ENCODE measurements at places on chromosomes 2 and 18. TPM values are rescaled to one million over a fixed set of nuclear protein-coding genes. Genes with fewer than 3 reads are reported as not detected.
A peak's percentile ranks its signal among the peaks of the same experiment; 100 is the strongest.

The REG1B gene
- total RNA-seq = not detected

The RGPD4 gene
- total RNA-seq = not detected

The CRYGD gene
- not detected for total RNA-seq

The SYT4 gene
- total RNA-seq = not detected

The CASP10 gene
- total RNA-seq = 0.48 TPM

The LHCGR gene
- total RNA-seq = not detected

The SLC9A4 gene
- total RNA-seq = 0.42 TPM

The PTPRN gene
- 0.68 TPM for total RNA-seq

The HOXD8 gene
- total RNA-seq = 0.88 TPM

The POMC gene
- total RNA-seq = not detected

The GPR55 gene
- total RNA-seq = 0.03 TPM

GRCh38 chr2:11942178-11942569, 195.7 kb downstream of the LPIN1 start:
- DNase-seq = no peak

DNA sequence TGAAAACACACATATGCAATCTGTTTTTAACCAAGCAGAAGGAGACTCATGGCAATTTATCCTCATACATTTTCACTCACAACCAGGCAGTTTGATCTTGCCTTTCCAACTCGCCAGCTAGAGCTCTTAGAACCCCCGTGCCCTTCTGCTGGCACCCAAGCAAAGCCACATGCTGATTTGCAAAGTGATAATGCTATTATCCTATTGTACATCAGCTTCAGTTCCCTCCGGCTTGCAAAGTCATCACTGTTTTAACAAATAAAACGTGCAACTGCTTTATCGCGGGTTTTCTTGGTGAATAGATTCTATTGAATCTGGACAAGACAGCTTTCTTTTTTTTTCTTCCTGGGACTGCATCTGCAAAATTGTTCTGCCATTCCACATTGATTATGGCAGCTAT, 314.6 kb downstream of the LNPK start:
- DNase-seq = no peak

DNA sequence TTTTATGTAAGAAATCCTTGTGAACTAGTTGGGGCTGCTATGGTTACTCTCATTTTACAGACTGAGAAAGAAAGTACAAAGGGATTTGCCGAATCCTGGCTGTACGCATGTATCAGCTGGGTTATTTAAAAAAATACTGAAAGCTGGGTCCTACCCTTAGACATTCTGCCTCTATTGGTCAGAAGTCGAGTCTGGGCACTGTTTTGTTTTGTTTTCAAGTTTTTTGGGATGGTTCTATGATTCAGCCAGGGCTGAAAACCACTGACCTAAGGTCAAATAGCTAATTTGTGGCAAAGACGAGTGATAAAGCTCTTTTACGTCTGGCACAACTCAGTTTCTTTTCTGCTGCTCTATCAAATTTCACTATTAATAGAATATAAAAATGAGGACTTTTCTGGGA, 5.9 kb upstream of the SLC8A1 start:
- DNase-seq = peak; percentile 72

GRCh38 chr2:152186262-152186661, 10.7 kb upstream of the STAM2 start:
- no peak for DNase-seq

GRCh38 chr18:6719910-6720683, 9.4 kb upstream of the ARHGAP28 start:
- DNase-seq = no peak

DNA sequence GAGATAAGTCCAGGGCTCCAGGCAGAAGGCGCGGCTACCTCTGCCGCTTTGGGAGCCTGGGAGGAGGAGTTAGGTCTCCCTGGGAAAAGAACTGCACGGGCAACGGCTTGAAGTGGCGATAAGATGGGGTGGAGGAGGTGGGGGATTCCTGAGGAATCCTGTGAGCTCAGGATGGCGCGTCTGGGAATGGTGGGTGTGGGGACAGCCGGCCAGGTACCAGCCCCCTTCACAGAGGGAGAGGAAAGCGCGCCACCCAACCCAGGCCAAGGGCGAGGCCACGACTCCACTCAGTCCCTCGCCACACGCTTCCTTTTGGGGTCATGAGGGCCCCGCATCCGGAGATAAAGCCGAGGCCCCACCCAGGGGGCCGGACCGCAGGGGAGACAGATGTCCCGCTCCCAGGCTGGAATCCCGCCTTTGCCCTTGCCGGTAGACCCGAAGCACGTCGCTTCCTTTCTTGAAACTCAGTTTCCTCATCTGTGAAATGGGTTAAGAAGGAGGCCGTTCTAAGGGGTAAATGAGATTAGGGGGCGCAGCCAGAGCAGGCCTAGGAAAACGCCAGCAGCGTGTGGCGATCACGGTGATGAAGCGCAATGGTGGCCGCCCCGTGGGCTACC, 1.7 kb upstream of the CTDSP1 start:
- DNase-seq = peak; percentile 70

DNA sequence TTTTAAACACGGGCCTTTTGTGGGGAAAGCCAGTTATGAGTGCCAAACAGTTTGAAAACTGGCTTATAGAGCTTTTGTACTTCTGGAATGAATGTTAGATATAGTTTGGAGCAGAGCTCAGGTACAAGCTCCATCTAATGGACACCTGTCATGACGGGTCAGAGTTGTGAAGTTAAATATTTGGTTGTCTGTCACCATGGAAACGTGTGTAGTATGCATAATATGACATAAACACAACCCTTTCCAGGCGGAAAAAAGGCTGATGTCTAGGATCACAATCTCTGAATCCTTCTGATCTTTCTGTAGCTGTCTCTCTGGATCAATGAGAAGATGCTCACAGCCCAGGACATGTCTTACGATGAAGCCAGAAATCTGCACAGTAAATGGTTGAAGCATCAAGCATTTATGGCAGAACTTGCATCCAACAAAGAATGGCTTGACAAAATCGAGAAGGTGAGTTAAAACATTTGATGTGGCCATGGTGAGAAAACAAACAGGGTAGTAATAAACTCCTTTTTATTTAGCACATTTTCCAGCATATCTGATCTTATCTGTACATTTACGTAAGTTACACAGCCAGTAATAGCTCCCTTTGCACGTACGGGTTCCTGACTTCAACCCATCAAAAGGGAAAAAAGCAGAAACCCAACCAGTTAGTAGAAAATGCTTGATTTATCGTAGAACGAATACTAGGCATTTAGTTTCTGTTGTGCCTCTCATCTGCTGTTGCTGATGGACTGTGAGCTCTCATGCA, 80.6 kb upstream of the EML6 start:
- no peak for DNase-seq

DNA sequence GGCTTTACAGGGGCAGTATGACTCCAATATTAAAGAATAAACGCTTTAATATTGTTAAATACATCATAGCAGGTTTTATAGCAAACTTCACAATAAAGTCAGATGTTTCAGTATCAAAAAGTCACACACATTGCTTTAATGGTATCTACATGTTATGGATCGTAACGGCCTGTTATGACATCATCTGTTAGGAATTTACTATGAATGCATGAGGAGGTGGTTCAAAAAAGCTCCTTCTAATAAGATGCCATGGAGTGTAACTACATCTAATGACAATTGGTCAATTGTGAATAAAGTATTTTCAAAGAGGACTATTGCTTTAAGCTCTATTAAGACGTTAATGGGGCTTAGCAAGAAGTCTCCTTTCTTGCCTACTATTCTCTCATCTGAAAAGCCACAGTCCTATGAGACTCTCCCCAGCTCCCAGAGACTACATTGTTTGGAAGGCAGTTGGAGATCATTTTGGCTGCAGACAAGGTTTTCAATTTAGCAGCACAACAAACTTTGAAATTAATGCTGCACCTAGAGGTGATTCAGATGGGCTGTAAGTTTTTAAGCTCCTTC, 300.7 kb upstream of the MEIS1 start:
- DNase-seq = no peak

DNA sequence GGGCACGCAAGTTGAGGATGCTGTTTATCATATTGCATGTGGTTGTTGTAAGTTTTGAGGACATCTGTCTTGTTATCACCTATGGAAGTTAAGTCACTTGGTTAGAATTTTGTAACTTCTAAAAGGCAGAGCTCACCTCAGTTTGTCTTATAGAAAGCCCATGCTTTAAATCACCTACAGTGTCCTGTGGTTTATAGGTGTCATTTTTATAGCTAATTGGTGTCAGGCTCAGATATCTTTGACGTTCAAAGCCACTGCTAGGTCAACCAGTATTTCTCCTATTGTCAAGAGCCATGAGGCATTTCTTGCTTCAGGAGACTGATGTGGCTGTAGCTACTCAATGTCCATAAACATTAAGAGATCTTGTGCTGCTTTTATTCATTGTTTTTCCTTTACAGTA, 16.8 kb downstream of the ZNF532 start:
- no peak for DNase-seq

DNA sequence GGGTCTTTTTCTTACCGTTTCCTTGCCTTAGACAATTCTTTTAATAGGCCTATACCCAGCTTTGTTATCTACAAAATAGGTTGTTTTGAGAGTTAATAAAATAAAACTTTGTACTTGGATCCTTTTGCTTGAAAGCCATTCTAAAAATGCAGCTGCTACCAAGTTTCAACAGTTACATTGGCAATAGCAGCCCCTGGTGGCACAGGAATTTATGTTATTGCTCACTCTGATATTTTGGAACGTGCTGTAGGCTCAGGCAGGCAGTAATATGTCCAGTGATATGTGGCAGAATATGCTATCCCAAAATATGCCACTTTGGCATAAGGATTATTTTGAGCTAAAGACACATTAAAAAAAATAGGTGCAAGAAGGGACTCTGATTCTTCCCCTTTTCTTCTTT, 6.7 kb upstream of the COMMD1 start:
- DNase-seq = peak; percentile 50

- no peak for DNase-seq
These were observed 2.9 kb upstream of the DGKD start for GRCh38 chr2:233351423-233351822.

DNA sequence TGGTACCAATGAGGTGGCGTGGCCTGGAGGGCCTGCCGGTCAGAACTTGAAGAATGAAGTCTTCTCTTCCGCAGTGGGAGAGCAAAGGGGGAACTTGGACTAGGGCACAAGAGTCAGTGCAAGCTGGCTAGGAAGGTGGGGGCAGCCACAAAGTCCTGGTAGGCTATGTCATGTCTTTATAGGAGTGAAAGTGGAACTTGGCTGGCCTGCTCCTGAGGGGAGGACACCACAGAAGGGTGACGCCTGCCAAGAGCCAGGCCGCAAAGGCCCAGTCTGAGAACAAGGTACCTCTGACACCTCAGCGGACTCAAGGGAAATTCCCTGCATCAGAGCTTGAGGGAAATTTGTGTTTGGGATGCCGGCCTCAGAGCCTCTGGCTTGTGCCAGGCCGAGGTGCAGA, 32.2 kb upstream of the MAP3K20 start:
- no peak for DNase-seq

DNA sequence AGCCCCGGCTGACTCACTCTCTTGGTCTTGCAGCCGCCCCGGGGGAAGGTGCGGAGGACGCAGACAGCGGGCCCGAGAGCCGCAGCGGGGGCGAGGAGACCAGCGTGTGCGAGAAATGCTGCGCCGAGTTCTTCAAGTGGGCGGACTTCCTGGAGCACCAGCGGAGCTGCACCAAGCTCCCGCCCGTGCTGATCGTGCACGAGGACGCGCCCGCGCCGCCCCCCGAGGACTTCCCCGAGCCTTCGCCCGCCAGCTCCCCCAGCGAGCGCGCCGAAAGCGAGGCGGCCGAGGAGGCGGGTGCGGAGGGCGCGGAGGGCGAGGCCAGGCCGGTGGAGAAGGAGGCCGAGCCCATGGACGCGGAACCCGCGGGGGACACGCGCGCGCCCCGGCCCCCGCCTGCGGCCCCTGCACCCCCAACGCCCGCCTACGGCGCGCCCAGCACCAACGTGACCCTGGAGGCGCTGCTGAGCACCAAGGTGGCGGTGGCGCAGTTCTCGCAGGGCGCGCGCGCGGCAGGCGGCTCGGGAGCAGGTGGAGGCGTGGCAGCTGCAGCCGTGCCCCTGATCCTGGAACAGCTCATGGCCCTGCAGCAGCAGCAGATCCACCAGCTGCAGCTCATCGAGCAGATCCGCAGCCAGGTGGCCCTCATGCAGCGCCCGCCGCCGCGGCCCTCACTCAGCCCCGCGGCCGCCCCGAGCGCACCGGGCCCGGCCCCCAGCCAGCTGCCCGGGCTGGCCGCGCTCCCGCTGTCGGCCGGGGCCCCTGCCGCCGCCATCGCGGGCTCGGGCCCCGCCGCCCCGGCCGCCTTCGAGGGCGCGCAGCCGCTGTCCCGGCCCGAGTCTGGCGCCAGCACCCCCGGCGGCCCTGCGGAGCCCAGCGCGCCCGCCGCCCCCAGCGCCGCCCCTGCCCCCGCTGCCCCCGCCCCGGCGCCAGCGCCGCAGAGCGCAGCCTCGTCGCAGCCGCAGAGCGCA, 12.7 kb downstream of the SALL3 start:
- DNase-seq = no peak

Data from myocyte (in vitro differentiated cells).